ENCODE measurements at places on chromosomes 1 and 21.

GRCh38 chr1:59419361-59420140 is 122.7 kb downstream of the FGGY start:
- DNase-seq = peak; percentile 29

- DNase-seq = peak; percentile 52
These were observed 34.9 kb downstream of the UTP25 start for GRCh38 chr1:209862391-209863356.

DNA sequence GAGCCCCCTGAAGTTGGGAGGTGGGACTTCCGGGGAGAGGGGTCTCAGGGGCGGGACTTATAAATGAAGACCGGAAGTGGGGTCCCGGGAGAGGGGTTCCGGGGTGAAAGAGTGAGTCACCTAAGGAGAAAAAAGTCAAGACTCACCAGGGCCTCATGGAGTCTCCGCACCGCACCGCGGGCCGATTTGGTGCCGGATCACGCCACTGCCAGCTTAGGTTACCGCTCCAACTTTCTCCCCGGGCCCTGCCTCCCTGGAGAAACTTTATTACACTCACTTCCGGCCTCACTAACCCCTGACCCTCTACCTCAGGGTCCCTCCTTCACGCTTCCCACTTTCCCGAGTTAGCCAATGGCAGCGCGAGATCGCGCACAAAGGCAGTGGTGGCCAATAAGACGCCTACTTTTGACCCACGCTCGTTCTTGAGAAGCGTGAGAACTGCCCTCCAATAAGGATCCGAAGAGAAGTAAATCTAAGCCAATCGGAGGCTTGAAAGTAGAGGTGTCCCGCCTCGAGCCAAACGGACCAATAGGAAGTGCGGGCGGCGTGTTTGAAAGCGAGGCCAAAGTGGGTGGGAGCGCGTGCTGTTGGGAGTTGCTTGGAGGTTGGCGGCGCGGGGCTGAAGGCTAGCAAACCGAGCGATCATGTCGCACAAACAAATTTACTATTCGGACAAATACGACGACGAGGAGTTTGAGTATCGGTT is at the start of gene CKS1B:
Gene CKS1B, plus strand, starts transcription at position 580 of the 706 bp plus-strand sequence. Its CDS starts 65 bp downstream, at position 645.
- DNase-seq = peak; percentile 100

DNA sequence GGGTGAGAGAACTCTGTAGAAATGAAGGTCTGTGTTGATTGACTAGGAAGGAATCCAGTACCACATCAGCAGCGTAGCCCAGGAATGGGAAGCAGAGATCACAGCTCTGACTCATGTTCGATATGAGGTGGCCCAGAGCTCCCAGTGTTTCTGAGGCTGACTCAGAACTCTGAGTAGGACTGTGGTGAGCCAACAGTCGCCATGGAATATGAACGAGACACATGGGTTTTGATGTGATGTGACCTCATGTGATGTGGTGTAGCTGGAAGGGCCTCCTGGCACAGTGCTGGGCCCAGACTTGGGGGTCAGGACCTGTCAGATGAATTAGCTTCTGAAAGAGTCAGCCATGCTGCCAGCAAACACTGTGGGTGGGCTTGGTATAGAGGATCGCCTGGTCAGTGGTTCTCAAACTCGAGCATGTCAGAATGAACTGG is 237.0 kb downstream of the MRPL39 start:
- DNase-seq = no peak

GRCh38 chr1:86841116-86841515 is 72.8 kb downstream of the SELENOF start:
- DNase-seq = no peak

- DNase-seq = no peak
These were observed 45.2 kb downstream of the AJAP1 start for GRCh38 chr1:4699376-4700301.

DNA sequence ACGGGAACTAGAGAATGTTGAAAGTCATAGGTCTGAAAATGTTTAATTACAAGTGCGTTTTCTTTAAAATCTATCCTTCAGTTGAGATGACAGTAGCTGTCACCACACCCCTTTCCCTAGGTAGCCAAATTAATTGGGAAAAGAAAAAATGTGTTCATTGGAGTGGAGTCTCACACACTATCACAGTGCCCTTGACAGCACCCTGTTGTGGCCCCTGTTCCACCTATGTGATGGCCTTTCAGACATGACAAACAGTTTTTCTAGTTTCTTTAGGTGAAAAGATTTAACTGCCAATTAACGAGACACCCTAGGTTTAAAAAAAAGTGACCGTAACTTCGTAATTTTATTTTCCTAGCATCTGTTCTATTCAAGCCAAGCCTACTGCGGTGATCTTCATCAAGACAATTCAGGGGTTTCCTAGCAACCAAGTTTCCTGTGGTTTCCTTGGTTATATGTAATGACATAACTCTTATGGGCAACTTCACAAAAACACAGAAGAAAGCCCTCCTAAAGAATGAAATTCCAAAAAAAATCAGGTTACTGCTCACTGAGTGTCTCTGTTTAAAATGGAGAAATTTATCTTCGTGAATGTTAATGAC is 298.3 kb downstream of the PDE4B start:
- DNase-seq = no peak

DNA sequence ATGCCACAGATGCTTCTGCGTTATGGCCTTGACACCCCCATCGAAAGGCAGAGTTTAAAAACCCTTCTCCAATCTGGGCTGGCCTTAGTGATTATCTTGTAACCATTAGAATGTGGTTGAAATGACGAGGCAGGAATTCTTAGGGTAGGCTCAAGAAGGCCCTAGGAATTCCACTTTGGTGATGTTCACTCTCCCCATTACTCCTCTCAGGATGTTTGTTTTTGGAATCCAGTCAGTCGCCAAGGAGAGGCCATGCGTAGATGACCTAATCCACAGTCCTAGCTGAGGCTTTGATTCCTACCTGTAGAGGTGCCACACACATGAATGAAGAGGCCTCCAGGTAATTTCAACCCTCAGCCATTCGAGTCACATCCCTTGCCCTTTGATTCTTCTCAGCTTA is 318.2 kb downstream of the NEGR1 start:
- DNase-seq = no peak

GRCh38 chr1:82517586-82517985 is 716.9 kb downstream of the ADGRL2 start:
- no peak for DNase-seq

- no peak for DNase-seq
These were observed 33.1 kb upstream of the SRRM1 start for GRCh38 chr1:24609949-24610517.

DNA sequence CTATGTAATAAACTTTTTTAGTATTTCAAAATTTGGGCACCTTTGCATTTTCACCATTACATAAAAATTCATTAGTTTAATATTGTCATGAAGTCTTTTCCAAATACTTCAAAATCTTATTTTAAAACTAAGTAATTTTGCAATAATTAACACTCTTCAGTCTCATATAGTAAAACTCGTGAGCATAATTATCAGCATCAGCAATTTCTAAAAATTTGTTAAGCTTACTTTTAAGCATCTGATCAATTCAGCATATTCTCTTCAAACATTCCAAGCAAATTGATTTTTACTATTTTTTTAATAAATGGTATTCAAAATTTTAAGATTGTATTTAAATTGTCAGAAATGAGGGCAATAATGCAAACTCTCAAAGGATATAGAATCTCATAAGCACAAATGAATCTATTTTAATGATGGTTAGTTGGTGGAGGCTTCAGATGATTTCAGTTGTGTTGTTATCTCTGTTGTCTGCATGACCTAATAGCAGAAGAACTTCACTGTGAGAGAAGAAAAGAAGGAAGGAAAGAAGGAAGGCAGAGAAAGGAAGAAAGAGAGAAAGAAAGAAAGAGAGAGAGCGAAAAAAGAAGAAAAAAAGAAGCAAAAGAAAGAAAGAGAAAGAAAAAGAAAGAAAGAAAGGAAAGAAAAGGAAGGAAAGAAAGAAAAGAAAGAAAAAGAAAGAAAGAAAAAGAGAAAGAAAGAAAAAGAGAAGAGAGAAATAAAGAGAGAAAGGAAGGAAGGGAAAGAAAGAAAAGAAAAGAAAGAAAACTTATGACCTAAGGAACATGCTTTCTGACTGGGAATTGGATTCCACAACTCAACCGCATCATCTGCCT is 860.5 kb downstream of the NCAM2 start:
- no peak for DNase-seq

DNA sequence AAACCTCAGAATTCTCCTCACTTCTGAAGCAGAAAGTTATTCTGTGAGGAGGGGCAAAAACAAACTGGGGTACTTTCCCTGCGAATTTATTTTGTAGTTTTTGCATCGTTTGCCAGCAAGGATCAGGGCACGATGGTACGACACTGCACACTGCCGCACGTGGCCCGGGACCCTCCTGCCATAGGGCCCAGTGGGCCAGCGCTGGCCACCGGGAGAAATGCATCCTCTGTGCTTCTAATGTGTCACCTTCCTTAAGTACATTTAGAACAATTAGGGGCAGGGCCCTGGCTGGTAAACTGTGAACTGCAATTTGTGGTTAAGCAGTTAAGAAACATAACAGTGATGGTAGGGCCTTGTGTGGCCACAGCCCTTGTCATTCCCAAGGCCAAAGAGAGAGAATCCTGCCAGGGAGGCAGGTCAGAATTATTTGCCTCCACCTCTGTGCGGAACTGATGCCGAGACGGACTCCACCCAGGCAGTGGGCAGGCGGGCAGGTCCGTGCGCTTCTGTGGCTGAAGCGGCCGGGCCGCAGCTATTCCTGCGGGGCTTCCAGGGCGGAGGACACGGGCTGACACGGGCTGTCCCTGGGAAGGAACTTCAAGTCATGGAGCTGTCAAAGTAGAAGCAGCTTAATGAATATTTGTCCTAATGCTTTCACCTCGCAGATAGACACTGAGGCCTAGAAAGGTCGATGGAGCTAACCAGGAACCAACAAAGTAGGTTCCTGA is 12.5 kb downstream of the GPR137B start:
- no peak for DNase-seq

DNA sequence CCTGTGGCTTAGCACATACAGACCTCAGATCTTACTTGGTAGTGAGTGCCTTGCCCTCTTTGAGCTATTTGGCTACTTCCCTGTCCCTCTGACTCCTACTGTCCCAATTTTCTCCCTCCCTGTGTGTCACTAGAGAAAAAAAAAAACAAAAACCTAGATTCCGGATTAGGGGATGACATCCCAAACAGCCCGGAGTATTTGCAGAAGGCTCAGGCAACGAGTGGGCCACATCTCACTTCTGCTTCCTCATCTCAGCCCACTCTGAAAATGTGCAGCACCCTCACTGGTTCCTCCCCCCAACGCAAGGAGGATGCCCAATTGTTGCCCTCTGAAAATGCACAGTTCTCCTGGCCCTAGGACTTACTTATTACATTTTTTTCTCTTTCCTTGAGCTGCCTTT is 4.9 kb downstream of the NHLH1 start:
- DNase-seq = no peak

DNA sequence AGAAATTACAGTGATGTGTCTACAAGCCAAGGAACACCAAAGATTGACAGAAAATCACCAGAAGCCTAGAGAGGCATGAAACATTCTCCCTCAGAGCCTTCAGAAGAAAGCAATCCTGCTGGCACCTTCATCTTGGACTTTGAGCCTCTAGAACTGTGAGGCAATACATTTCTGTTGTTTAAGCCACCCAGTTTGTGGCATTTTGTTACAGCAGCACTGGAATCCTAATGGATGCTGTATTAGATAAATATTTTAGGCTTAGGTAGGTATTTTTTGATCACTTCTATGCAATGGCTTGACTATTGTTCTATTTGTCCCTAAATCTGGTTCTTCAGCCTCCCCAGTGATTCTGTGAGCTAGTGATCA is 453.1 kb downstream of the LTN1 start:
- DNase-seq = no peak

GRCh38 chr1:225257081-225257480 is 170.8 kb downstream of the LBR start:
- DNase-seq = no peak

GRCh38 chr21:15279482-15279881 is 214.7 kb upstream of the NRIP1 start:
- DNase-seq = no peak

DNA sequence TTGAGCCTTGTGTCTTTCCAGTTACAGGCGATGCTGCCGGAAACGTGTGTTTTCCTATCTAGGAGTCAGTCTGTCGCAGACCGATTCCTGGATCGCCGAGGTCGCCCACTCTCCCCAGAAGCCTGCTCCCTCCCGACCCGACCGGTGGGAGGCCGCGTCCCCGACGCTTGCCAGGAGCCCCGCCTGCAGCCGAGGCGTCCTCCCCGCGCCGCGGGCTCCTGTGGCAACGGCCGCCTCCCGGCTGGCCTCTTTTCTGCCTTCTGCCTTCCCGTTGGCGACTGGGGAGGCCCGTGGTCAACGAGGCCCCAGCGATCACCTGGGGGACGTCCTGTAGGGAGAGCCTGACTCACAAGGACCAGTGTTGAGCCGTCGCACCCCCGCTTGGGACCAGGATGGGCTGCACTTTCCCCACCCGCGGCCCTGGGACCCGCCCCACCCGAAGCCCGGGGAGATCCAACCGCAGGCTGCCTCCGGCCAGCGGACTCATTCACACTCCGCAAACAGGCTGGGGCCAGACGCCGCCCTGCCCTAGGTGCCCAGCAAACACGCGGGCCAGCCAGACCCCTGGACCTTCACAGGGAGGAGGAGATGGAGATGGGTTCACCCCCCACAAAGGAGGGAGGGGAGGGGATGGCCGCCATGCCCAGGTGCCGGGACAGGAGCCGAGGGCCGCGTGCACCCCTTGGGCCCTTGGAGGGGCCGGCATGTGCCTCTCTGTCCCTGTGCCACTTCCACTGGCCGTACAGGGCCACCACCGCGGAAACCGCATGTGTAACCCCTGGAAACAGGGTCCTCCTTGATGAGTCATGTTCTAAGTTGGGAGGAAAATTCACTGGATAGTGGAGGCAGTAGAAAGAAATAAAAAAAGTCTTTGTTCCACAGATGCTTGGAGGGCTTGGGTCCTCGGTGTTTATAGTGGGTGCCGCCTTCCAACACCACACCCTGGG is 7.2 kb upstream of the COL6A1 start:
- DNase-seq = no peak

- DNase-seq = no peak
These were observed 16.9 kb downstream of the CROCC start for GRCh38 chr1:16938351-16939321.

- no peak for DNase-seq
These were observed 1.4 kb downstream of the IL6R start for GRCh38 chr1:154406572-154406879.

GRCh38 chr1:215466361-215466760 is 100.7 kb upstream of the KCTD3 start:
- DNase-seq = no peak

GRCh38 chr1:181028196-181028595 is 5.5 kb upstream of the STX6 start:
- DNase-seq = no peak

- DNase-seq = no peak
These were observed 64.2 kb downstream of the SLC45A1 start for GRCh38 chr1:8382051-8382505.

GRCh38 chr1:34547046-34547674 is 207.7 kb upstream of the GJB5 start:
- DNase-seq = peak; percentile 5

DNA sequence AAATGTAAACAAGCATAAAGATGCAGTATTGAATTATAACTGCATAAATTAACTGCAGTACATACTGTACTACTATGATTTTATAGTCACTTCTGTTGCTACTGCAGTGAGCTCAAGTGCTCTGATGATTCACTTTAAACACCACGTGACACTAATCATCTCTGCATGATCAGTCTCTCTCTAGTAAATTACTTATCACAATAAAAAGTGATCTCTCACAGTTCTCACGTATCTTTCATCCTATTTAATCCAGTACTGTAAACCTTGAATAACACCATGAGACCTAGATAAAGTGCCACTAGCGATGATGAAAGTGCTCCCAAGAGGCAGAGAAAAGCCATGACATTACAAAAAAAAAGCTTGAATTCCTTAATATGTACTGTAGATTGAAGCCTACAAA is 1242.0 kb downstream of the AMY1C start:
- DNase-seq = peak; percentile 85

GRCh38 chr1:174841747-174842146 is 158.0 kb upstream of the CACYBP start:
- no peak for DNase-seq

Measured in NCI-H2171 treated with DMSO at 0.1 percent for 48 hours (cell line).